Airway epithelial cell (primary cell): ENCODE measurements at places on chromosomes 2 and 18. TPM values are rescaled to one million over a fixed set of nuclear protein-coding genes. Genes with fewer than 3 reads are reported as not detected.

Gene ALPP
- not detected in 2 replicates for total RNA-seq

Gene AP1S3
- total RNA-seq = 49.8 and 75.5 TPM in 2 replicates

Gene CRYBA2
- total RNA-seq = not detected in 2 replicates

Gene KCNJ3
- total RNA-seq = not detected in 2 replicates

Gene CPO
- not detected in 2 replicates for total RNA-seq

Gene ANTXR1
- 8.5 and 11.4 TPM in 2 replicates for total RNA-seq

Gene DTNB
- total RNA-seq = 18.9 and 20.0 TPM in 2 replicates

Gene CRYGD
- not detected in 2 replicates for total RNA-seq

Gene MALL
- total RNA-seq = 126 and 169 TPM in 2 replicates

Gene TDRD15
- total RNA-seq = not detected in 2 replicates

Gene HOXD9
- not detected in 2 replicates for total RNA-seq

Gene REG1B
- not detected in 2 replicates for total RNA-seq

Gene ACADL
- 0.28 TPM in 1 of 2 replicates, not detected in the other for total RNA-seq

Gene CIB4
- total RNA-seq = not detected in 2 replicates

Gene EPB41L5
- 19.6 and 25.0 TPM in 2 replicates for total RNA-seq

Gene C1GALT1C1L
- total RNA-seq = 0.21 and 2.2 TPM in 2 replicates

Gene IL1F10
- 0.78 TPM in 1 of 2 replicates, not detected in the other for total RNA-seq

Gene ASXL3
- under 0.01 and 0.05 TPM in 2 replicates for total RNA-seq

Gene SCN3A
- total RNA-seq = not detected in 2 replicates

Gene ASPRV1
- total RNA-seq = 0.21 TPM in 1 of 2 replicates, not detected in the other

Gene NPPC
- not detected in 2 replicates for total RNA-seq

Gene CYP27C1
- total RNA-seq = 1.1 and 1.7 TPM in 2 replicates

Gene IL1R2
- 0.35 TPM in 1 of 2 replicates, not detected in the other for total RNA-seq

Gene USP40
- 20.6 and 22.6 TPM in 2 replicates for total RNA-seq

Gene FAM124B
- total RNA-seq = not detected in 2 replicates

Gene VWC2L
- not detected in 2 replicates for total RNA-seq

Gene ALK
- total RNA-seq = not detected in 2 replicates

Gene POTEC
- total RNA-seq = not detected in 2 replicates

Gene SOCS6
- total RNA-seq = 17.9 and 19.4 TPM in 2 replicates

Gene GALNT13
- not detected in 2 replicates for total RNA-seq

Gene CLIP4
- total RNA-seq = 18.6 and 21.9 TPM in 2 replicates

Gene DLGAP1
- 0.07 and 0.33 TPM in 2 replicates for total RNA-seq

Gene IL1RN
- 163 and 193 TPM in 2 replicates for total RNA-seq

Gene LRATD1
- total RNA-seq = 44.7 and 62.1 TPM in 2 replicates

Gene B3GNT7
- total RNA-seq = 0.28 and 0.85 TPM in 2 replicates

Gene LCT
- total RNA-seq = not detected in 2 replicates
